ENCODE measurements at places on chromosomes 5 and 9. TPM values are rescaled to one million over a fixed set of nuclear protein-coding genes. Genes with fewer than 3 reads are reported as not detected.

DNA sequence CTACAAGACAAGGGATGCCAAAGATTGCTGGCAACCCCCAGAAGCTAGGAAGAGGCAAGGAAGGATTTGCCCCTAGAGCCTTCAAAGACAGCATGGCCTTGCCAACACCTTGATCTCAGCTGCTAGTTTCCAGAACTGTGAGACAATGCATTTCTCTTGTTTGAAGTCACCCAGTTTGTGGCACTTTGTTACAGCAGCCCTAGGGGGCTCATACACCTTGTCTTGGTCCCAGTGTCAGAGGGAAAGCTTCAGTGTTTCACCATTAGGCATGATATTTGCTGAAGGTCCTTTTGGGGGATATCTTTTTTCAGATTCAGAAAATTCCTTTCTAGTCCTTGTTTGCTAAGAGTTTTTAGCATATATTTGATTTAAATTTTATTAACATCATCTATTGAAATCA is 3.1 kb upstream of the PPIC start:
- DNase-seq: no peak

DNA sequence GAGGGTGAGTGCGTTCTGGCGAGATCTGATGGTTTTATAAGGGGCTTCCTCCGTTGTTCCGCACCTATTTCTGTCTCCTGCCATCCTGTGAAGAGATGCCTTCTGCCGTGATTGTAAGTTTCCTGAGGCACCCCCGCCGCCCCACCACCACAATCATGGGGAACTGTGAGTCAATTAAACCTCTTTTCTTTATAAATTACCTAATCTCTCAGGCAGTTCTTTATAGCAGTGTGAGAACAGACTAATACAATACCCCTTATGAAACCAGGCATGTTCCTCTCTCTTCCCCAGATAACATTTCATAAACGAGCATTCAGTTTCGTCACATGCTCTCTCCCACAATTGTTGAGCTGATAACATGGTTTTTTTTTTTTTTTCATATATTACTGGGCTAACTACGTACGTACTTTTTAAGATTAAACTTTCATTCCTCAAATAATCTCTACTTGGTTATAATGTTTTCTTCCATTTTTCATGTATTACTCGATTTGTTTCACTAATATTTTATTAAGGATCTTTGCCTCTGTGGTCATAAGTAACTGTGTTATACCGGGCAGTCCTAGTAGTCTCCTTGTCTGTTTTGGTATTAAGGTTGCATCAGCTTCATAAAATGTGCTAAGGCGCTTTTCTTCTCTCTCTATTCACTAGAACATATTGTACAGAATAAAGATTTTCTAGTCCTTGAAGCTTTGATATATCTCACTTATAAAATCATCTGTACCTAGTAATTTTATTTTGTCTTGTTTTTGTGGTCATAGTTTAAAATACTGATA is 64.9 kb upstream of the MVB12B start:
- no peak for DNase-seq

- no peak for DNase-seq
Observed at GRCh38 chr5:175743676-175744210, 85.9 kb downstream of the HRH2 start.

- DNase-seq: no peak
Observed at GRCh38 chr5:115831163-115831768, 10.1 kb downstream of the ATG12 start.

DNA sequence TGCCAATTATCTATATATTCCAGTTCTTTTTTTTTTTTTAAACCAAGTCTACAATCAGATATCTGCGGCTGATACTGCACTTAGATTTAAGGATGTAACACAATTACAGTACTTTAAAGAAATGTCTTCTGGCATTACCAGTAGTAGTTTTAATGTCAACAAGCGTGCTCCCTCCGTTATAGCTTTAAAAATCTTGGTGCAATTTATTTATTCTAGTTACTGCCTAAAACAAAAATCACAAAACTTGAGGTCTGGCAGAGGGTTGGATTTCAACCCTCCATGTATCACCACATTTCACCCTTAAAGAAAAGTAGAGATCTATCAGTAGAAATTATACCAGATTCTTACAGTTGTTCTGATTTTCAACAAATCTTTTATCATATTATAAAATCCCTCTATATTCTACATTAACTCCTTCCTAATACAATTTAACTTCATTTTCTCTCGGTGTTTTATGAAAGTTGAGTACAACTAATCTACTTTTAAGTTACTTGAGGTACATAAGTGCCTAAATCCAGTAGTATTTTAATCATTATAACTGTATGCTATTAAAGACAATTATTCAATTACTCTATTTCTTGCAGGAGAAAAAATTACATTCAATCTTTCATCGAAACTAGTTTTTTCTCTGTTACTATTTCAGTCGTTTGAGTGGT is 2.0 kb upstream of the RICTOR start:
- no peak for DNase-seq

Gene IFNA2
- not detected for total RNA-seq

Gene NRG2
- total RNA-seq: 0.66 TPM

- DNase-seq: no peak
Observed at GRCh38 chr5:167872791-167873190, 418.7 kb upstream of the WWC1 start.

GRCh38 chr5:21219251-21219650 is 1231.3 kb upstream of the CDH18 start:
- DNase-seq: no peak

DNA sequence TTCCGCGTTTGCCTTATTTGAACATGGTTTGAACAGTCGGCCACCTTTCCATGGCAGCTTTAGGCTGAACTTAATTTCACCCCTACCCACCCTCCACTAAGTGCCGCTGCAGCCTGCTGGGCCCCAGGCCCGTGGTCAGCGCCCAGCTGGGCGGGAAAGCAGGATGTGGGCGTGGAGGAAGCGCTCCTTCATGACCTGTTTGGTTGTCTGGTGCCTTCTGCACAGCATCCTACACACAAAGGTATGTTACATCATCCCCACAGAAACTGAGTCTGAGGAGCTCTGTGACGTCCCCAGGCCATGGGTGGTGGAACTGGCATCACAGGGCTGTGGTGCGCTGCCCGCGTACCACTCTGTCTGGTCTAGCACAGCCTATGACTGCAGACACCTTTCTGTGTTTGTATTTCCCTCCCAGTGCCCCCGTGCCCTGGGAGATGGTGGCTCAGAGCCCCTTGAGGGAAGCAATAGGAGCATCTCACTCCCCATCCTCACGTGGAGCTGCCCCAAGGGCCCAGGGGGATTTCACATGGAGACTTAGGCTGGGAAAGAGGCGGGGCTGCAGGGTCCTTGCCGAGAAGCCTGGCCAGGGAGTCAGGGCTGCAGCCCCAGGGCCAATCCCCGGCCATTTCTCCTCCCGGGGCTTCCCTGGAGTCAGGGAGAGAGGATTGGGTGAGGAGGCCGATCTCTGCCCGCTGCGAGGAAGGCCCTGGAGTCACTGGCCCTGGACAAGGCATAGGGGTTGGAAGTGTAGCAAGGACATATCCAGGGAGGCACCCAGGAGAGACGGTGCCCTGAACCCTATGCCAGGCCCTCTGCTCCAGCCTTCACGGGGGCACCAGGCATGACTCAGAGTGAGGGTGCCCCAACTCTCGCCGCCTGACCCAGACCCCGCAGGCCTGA is 37.5 kb upstream of the SUSD3 start:
- no peak for DNase-seq

Gene LCN6
- total RNA-seq: 2.5 TPM

DNA sequence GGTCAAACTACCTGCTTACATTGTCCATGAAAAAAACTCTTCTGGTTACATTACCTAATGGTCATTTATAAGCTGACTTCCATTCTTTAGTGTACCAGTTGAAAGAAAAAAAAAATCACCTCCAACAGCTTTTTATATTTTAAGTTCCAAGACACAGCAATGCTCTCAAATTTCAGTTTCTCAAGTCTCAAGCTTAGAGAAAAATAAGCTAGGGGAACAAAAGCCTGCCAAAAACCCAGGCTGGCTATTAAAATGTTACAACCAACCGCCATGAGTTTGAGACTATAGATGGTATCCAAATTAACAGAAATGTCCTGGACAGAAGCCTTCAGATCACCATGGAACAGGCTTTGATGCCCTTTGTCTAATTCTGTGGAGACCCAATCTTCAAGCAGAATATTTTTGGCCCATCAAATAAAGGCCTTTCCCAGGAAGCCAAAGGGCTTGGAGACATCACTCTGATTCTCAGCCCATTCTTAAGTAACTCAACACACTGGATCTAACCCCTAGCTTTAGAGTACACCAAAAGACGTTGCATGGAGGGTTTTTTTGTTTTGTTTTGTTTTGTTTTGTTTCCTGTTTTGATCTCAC is 343.7 kb downstream of the GLIS3 start:
- no peak for DNase-seq

DNA sequence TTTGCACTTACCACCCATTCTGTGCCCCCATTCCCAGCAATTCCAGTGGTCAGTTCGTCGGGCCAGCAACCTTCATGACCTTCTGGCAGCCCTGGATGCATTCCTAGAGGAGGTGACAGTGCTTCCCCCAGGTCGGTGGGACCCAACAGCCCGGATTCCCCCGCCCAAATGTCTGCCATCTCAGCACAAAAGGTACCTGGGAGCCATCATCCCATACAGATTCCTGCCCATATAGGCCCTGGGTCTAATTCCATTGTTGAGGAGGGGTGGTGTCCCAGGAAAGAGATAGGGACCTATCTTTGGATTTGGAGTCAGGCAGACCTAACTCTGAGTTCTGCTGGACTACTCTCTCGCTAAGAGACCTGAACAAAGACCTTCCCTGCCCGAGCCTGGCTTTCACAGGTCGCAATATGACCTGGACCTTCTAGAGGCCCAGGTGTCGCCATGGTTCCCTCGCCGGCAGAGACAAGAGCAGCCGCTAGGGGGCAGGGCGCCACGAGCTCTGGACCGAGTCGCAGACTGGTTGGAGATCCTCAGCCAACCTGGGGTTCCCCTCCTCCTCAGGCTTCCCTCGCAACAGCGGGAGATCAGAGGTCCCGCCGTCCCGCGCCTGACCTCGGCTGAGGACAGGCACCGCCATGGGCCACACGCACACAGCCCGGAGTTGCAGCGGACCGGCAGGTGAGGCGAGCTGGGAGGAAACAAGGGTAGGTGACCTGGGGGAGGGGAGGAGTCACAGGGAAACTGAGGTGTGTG is 3.1 kb downstream of the SLC4A9 start:
- DNase-seq: no peak

- no peak for DNase-seq
Observed at GRCh38 chr5:1931604-1932231, 49.0 kb upstream of the IRX4 start.

Gene LRRTM2
- total RNA-seq: 0.19 TPM

DNA sequence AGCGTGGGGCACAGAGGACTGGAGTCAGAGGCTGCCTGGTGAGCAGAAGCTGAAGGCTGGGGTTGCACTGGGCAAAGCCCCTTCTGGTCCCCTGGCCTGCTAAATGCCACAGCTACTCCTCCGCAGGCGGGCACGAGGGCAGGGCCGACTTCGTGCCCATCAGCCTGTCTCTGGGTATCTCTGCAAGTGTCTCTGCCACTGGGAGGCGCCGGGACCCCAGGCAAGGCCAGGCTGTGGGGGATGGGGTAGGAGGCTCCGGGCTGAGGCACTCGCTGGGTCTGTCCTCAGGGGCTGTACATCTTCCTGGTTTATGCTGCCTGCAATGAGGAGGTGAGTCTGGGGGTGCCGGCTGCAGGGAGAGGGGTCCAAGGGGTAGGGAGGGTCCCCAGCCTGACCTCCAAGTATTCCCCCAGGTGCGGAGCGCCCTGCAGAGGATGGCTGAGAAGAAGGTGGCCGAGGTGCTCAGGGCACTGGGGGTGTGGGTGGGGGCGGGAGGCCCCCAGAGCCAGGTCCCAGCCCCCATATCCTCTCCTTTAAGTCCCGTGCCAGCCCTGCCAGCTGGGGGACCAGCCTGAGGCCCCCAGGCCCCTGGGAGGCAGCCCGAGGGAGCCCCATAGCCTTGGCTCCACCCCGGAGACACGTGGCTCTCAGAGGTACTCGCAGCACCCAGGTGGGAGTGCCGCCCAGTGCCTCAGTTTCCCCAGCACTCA is 25.1 kb downstream of the ADGRD2 start:
- no peak for DNase-seq

DNA sequence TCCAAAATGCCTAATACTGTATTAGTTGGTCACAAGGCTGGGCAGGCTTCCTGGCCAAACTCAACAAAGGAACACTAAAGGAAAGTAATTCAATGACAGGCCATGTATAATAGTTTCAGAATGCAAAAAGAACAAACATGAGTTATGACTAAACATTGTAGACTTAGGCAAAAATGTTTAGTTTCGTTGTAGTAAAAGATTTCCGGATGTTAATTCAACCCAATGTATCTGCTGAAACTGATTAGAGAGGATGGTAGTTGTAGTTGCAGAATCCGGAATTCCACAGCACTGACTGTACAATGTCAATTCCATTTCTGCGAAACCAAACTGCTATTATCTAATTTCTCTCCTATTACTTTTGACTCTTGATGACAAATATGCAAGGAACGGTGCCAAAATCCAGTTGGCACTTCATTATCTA is 117.9 kb upstream of the FST start:
- no peak for DNase-seq

Gene SLCO6A1
- total RNA-seq: not detected

GRCh38 chr5:153926201-153926600 is 112.5 kb downstream of the FAM114A2 start:
- no peak for DNase-seq

DNA sequence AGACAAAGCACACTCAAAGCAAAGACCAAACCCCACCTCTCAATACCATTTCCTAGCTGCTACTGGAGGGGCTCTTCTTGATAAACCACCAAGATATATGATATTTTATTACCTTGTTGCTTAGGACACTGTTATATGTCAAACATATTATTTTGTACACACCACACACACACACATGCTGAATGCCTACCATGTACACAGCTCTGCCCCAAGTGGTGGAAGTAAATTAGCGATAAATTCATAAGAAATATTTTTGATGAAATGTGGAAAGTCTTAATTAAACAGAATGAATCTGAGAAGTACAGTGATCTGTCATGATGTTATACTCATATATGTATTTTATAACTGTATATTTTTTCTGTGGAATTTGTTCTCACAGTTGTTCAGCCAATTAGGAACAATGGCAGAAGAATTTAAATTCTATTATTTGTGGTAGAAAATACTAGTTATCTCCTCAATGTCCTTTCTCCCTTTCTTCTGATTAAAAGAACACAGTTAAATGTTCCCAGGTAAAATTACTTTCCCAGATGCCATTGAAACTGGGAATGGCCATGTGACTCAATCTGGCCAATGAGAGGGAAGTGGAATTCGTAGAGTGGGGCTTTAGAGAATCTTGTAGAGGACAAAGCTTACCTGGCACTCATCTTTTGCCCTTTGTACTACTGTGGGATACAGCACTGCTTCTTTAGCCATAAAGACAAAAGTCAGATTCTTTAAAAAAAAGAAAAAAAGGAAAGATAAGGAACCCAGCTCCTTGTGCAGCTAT is 156.5 kb downstream of the SNCAIP start:
- no peak for DNase-seq

Gene SH2D3C
- total RNA-seq: 1.8 TPM
